ENCODE measurements at places on chromosomes 1 and 21. TPM values are rescaled to one million over a fixed set of nuclear protein-coding genes. Genes with fewer than 3 reads are reported as not detected.

GRCh38 chr1:159247266-159247665, 42.6 kb downstream of the ACKR1 start:
- no peaks in the 10 kb centered on the region for H3K27me3 ChIP-seq
- no peak overlapping the region for H3K27ac ChIP-seq
- H3K4me1 ChIP-seq: no peaks in the 10 kb centered on the region
- no peak overlapping the region for H3K4me3 ChIP-seq
- no peaks in the 10 kb centered on the region for H3K36me3 ChIP-seq

The ELAPOR1 gene
- 5.4 TPM for total RNA-seq

The TRIM63 gene
- not detected for total RNA-seq

DNA sequence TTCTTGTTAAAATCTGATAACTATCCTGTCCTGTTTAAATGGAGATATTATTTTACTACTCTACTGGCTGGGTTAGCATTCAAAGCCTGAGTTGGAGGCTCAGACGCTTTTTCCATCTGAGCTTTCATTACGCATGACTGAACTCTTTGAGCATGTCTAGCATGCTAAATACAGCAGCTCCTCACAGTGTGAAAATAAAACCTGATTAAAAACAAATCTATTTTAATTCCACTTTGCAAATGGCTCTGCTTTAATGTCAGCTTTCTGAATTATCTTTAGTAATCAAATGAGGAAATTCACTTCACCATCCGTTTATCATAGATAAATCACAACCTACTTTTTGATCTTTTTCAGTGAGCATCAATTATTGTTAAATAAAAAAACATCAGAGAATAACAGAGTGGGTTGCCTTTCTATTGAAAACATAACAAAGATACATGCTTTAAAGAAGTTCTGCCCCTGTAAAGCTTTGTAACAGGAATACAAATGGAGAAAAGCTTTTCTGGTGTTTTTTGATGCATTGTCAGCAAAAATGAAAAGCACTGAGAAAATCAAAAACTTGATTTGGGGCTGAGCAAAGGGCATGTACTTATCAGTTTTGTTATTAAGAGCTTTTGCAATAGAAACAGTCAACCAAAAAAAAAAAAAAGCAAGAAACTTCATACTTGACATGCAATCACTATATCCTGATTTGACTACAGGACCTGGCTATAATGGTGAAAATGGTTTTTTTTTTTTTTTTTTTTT, 3.5 kb upstream of the SPEN start:
- H3K27ac ChIP-seq: no peak overlapping the region
- peaks cover 14% of the 10 kb centered on the region for H3K4me1 ChIP-seq
- no peak overlapping the region for H3K4me3 ChIP-seq
- H3K36me3 ChIP-seq: no peaks in the 10 kb centered on the region

- peak overlapping the region; percentile 17 for H3K4me3 ChIP-seq
- H3K27me3 ChIP-seq: no peaks in the 10 kb centered on the region
- no peaks in the 10 kb centered on the region for H3K4me1 ChIP-seq
- DNase-seq: peak; percentile 65
Measured at GRCh38 chr21:36059823-36060158, 535 bp downstream of the SETD4 start.

DNA sequence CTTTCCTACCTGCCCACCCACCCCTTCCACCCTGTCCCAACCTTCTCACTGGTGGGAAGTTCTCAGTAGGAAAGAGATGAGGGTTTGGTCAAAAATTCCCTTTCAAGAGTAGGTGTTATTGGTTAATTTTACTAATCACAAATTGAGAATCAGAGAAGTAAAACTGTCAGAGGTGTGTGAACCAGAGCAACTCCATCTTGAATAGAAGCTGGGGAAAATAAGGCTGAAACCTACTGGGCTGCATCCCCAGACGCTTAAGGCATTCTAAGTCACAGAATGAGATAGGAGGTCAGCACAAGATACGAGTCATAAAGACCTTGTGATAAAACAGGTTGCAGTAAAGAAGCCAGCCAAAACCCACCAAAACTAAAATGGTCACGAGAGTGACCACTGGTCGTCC, 11.5 kb downstream of the PLA2G2D start:
- no peaks in the 10 kb centered on the region for H3K27me3 ChIP-seq
- H3K27ac ChIP-seq: no peak overlapping the region
- no peak for DNase-seq
- H3K36me3 ChIP-seq: no peaks in the 10 kb centered on the region
- no peak overlapping the region for H3K4me3 ChIP-seq

DNA sequence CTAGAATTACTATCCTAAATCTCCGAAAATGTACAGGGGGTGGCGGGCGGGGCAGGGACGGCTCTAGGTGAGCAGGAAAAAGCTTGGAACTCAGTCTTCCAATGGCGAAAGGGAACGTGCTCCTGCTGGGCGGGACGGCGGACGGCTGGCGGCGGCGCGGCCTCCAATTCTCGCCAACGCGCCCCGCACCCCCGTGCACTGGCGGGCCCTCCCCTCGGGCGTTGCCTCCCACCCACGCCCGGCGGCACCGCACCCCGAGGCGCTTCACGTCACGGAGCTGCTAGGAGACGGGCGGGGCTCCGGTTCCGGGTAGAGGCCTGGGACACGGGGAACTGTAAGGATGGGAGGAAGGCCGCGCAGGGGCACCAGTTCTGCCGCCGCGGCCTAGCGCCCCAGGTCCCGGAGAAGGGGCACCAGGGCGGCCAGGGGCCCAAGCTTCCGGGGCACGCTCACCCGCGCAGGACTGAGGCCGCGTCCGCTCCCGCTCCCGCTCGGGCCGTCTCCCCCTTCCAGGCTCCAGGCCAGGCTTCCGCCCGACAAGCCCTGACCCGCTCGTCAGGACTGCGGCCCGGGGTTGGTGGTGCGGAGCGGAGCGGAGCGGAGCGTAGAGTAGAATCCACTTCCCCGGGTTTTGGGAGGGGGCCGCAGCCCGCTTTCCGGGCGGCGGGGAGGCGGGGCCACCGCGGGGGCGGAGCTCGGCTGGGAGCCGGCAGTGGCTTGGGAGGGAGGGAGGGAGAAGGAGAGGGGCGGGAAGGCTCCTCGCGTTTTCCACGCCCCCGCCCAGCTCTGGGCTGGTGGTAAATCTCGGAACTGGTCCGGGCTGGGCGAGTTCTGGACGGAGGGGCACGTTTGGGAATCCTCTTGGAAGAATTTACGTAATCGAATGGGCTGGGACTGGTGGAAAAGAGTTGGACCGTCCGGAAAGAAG, at the start of gene DDX59:
Gene DDX59, minus strand, starts transcription at position 594 of the 928 bp plus-strand sequence. CDS start 3,167 bp downstream, outside the sequence.
- H3K27me3 ChIP-seq: no peaks in the 10 kb centered on the region
- H3K4me1 ChIP-seq: peaks cover 10% of the 10 kb centered on the region
- peak; percentile 98 for DNase-seq
- H3K36me3 ChIP-seq: peaks cover 5% of the 10 kb centered on the region
- H3K27ac ChIP-seq: peak within 1 kb of the TSS; percentile 100
- peak within 1 kb of the TSS; percentile 62 for H3K4me3 ChIP-seq

- no peak for DNase-seq
- H3K4me1 ChIP-seq: peaks cover 5% of the 10 kb centered on the region
- no peak overlapping the region for H3K4me3 ChIP-seq
Measured at GRCh38 chr1:167392200-167392696, 126.1 kb downstream of the CD247 start.

DNA sequence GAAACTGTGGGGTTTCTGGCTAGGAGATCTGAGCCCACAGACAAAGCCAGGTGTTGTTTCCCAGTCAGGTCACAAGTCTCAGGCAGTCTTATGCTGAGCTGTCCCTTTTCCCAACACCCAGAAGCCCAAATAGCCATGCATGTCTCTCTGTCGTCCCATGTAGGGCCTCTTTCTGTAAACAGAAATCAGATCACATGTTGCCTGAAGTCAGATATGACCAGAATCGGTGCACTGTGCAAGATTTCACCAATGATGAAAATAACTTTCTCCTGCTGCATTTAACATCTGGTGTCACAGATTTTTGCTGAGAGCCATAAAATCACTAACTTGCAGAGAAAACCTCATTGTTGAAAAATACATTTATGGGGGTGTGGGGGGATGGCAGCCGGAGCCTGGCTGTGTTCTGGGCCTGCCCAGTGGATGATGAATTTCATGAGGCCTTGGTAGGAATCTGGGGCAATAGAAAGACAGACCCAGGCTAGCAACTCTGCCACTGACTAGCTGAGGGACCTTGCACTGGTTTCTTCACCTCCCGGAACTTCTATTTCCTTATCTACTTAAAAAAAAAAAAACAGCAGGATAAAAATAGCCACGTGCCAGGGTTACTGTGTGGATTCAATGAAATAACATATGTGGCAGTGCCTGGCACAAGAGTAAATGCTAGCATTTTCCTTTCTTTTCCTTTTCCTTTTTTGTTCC, 158.8 kb upstream of the NFIA start:
- no peaks in the 10 kb centered on the region for H3K27me3 ChIP-seq
- H3K4me1 ChIP-seq: peaks cover 29% of the 10 kb centered on the region

DNA sequence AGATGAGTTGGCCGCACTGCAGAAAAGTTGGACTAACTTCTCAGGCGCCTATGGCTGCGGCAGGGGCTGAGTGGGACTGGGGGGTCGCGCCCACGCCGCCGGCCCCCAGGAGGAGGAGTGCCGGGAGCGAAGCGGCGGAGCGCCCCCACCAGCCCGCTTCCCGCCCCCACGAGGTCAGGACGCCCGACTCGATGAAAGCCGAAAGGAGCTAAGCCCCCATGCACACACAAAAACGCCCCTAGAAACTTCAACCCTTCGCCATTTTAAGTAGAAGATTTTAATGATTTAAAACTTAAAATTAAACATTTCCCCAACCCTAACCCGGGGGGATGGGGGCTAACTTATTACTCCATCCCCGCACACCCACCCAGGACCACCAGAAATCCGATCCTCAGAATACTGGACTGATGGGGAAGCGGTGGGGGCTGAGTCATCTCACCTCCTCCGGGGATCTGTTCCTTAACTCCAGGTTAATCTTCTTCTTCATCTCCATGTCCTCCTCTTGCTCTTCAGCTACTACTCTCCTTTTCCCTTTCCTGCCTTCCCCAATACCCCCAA, 539 bp downstream of the ANP32E start:
- H3K27ac ChIP-seq: peak overlapping the region; percentile 97
- H3K4me3 ChIP-seq: peak overlapping the region; percentile 90
- H3K4me1 ChIP-seq: peaks cover 17% of the 10 kb centered on the region
- no peaks in the 10 kb centered on the region for H3K27me3 ChIP-seq
- peaks cover 3% of the 10 kb centered on the region for H3K36me3 ChIP-seq

DNA sequence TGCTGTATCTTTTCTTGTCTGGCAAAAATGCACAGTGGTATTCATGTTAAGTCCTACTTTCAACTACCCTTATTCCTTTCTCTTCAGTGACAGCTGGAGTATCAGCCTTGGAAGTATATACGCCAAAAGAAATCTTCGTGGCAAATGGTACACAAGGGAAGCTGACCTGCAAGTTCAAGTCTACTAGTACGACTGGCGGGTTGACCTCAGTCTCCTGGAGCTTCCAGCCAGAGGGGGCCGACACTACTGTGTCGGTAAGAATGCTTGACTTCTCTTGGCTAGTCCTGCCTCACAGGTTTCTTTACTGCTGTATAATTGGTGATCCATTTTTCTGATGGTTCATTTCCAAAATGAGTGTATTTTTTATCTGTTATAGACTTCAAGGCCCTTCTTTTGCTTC, 43.7 kb downstream of the MPZL1 start:
- DNase-seq: no peak
- H3K27ac ChIP-seq: no peak overlapping the region
- H3K36me3 ChIP-seq: no peaks in the 10 kb centered on the region

Data from adrenal gland (tissue), 19 donors.